GM12865 (cell line): ENCODE measurements at places on chromosomes 6 and 20.

DNA sequence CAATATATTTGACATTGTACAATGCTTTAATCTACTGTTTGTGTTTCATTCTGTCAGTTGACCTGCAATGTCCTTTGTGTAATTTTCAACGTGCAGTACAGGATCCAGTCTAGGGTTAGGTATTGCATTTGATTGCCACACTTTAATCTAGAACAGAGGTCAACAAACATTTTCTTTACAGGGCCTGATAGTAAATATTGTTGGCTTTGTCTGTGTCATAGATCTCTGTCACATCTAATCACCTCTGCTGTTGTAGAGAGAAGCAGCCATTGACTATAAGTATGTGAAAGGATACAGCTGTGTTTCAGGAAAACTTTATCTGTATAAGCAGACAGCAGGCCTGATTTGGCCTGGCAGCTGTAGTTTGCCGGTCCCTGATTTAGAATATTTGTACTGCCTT, 39.3 kb downstream of the ATRN start:
- DNase-seq = no peak

DNA sequence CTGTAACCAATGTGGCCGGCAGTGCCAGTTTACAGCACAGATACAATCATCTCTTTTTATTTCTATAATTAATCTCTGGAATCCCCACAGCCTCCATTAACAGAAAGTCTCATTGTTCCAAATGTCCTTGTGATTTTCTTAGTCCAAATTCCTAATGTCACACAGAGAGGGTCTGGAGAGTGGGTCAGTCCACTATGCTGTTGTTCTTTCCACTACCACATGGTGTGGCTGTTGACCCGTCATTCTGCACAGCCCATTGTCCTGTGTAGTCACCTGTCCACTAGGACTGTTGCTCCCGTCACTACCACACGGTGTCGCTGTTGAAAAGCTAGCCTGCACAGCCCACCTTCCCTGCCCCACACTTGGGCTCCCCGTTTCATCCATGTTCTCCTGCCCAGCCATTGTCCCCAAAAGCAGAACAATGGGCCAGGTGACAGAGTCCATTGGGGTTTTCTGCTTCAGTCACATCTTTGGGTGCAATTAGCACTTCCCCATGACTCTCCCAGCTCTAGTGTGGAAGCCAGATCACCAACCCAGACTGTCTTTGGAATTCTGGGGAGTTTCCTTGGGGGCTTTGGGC, 8.6 kb upstream of the LBP start:
- peak; percentile 43 for DNase-seq

- DNase-seq = no peak
Observed at GRCh38 chr6:7585287-7585930, 4.6 kb upstream of the SNRNP48 start.

DNA sequence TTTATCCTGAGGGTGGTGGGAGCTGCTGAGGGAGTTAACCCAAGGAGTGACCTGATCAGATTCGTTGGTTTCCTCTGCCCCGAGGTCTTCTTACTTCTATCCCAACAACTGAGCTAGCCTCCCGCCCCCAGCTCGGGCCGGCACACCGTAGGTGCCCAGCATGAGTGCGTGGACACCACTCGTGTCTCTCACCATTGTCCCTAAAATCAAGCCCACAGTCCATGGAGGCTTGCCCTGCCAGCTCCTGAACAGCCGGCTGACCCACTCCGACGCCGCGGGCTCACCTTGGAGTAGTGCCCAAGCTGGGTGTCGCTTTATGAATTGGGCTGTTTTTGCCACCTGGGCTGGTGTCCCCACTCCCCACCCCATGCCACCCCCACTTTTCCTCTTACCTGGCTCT, 59.0 kb upstream of the CCDC167 start:
- DNase-seq = no peak

- peak; percentile 77 for DNase-seq
Observed at GRCh38 chr6:13431861-13432465, 55.4 kb downstream of the GFOD1 start.

DNA sequence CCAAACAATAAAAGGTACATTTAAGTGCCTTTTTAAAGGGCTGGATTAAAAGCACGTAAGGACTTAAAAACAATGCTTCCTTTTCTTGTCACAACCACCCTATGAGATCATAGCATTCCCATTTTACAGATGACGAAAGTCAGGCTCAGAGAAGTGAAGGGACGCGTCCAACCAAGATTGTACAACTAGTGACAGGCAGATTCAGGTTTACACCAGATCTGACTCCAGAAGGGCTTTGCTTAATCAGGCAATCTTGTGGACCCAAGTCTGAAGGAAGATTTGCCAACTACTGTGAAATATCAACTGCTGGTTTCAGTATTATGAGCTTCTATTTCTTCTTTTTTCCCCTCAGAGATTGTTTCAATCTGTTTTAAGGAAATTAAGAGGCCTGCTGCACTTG, 877 bp downstream of the ENPP4 start:
- DNase-seq = peak; percentile 20

DNA sequence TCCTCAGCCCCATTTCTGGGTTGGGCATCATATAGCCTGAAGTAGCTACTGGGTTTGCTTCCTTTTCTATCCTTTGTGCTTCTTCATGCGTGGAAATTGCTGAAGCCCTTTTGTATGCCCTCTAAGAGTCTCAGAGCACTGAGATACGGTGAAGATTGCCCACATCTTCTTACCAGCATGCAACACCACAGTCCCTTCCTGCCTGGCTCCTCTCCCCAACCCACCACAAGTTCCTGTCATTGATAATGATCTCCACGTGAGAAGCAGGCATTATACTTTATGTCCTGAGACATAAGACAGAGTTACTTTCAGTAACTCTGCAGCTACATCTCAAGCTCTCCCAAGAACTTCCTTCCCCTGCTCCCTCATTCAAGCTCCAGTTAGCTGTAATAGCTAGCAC, 15.8 kb upstream of the PLCB4 start:
- no peak for DNase-seq

- peak; percentile 21 for DNase-seq
Observed at GRCh38 chr20:17648791-17649730, 33.0 kb downstream of the RRBP1 start.

DNA sequence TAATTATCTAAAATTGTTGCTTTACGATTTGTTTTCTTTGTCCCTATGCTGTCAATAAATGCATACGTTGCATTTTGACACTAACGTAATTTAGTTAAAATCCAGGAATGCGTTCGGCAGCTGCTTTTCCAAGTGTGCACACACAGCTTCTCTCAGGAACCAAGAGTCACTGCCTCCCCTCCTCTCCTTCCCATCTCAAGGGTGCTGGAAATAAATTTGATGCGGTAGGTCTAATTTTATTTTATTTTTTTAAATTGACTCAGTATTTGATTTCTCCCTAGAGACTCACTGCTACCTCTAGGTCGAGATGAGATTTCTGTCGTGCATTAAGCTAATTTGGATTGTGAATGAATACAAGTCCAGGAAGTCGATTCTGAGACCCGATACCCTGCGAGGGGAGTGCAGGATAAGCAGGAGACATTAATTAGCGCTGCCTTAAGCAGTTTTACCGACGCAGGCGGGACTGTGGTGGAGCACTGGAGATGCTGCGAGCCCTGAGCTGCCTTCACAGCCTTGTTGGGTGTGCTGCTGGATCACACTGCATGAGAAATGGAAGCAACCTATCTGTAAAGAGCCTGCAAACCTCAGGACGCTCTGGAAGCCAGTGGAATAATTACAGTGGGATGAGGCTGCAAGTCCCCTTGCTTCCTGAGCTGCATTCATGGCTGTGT, 381.2 kb downstream of the C6orf118 start:
- no peak for DNase-seq

DNA sequence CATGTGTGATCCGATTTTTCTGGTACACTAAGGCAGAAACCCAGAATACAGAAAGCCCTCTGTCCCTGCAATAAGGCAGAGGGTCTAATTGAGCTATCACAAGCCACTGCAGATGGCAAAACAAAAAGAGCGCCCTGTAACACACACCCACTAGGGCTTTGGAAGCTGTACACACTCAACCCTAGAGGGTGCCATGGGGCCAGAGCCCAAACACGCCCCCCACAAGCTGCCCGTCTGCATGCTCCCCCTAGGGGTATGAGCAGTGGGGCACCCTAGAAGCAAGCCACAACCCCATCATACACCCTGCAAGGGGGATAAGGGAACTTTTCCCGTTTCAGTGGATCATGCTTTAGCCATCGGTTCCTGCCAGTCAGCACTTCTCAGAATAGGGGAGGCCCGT, 62.2 kb upstream of the PDE10A start:
- no peak for DNase-seq

- DNase-seq = no peak
Observed at GRCh38 chr6:65707126-65707826, at the start of gene EYS. EYS (minus strand) TSS chr6:65707226; CDS start chr6:65495410, 211,816 bp downstream.

DNA sequence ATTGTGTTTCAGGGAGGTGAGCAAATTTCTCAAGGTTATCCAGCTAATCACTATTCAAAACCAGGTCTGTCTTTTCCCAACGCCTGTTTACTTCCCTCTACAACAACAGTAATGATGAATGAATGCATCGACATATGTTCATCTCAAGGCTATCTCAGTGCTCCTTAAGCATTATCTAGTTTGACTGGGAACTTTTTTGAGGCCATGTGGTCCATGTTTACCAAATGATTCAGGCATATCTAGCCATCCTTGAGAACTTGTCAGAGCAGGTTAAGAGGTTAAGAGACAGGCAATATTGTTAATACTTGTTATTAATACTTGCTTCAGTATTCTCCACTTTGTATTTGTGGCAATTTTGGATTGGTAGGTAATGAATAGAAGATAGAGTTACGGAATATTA, 1038.4 kb upstream of the FLRT3 start:
- DNase-seq = no peak

GRCh38 chr20:38136421-38137245, 28.4 kb downstream of the TGM2 start:
- DNase-seq = no peak

DNA sequence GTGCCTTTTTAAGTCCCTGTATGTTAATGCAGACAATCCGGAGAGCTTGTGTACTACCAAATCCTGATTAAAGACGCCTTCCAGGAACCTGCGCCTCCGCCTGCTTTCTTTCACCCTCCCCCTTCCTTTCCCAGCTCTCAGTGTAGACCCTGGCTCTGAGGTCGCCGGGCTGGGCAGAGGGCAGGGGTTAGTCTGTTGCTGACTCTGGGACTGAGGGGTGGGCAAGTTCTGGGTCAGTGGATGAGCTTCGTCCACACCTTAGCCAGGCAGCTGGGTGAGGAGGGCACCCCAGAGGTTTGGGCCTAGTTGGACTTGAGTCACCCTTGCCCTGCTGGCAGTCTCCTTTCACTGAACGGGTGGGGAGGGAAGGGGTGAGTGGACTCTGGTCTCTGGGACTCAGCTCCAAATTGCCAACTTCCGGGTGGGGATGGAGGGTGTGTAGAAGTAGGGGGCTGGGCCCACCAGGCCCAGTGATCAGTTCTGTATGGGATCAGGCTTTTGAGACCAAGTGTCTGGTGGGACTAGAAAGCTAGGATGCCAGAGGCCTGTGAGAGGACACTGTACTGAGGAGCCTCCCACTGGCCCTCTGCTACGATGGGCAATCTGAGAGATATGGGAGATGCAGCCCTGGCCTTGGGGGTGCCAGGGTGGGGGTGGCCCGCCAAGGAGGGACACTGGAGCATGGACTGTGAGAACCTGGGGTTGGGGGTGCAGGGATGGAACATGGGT, 21.3 kb upstream of the SLC22A7 start:
- DNase-seq = no peak

DNA sequence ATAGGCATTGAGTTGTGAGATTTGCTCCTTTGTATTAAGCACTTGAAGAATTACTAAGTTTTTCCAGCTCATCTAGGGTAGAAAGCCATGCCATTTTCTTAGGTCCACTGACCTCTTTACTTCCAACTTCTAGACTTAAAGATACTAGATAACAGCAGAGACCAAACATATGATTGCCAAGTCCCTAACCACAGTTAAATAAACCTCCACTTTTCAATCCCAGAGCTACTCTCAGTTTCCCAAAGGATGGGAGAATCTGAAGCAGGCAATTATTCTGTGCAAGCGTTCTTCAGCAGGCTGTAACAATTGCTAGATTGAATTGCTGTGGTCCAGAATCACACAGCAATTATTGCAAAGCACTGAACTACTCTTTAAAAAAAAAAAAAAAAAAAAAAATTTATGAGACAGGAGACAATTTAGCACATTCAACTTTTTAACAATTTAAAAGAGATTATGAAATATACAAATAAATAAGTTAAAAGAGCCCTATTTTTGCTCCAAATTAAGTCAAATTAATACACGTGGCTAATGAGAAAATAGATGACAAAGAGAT, 104.0 kb upstream of the PRSS16 start:
- DNase-seq = no peak

- DNase-seq = no peak
Observed at GRCh38 chr6:153062516-153062915, 60.0 kb upstream of the MTRF1L start.

DNA sequence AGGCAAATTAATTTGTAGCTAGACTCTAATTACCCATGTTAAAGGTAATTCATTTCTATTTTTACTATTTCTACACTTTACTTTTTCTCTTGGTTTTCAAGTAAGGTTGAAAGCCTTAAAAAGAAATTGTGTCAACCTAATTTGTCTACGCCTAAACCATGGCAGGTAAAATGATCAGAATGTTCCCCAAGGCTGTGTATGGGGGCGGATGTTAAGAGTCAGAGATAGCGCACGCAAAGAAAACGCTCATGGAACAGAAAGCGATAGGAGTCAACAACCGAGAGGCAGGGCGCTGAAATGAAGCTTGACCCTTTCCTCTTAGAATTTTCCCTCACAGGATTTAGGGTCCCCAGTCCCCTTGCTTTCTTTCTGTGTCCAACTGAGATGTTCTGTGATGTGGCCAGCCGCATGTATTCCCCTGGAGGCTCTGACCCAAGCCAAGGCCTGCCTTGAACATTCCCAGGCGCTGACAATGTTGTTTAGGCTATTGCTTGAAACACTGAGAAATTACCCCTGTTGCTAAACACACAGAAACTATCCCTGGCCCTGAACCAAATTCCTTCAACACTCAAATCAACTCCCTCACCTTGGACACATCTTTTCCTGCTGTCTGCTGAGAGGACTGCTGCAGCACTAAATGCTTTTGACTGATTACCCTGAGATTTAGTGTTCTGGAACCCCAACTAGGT, 10.9 kb downstream of the PSMB1 start:
- DNase-seq = no peak
